ENCODE measurements at places on chromosomes 7 and 10. TPM values are rescaled to one million over a fixed set of nuclear protein-coding genes. Genes with fewer than 3 reads are reported as not detected.

DNA sequence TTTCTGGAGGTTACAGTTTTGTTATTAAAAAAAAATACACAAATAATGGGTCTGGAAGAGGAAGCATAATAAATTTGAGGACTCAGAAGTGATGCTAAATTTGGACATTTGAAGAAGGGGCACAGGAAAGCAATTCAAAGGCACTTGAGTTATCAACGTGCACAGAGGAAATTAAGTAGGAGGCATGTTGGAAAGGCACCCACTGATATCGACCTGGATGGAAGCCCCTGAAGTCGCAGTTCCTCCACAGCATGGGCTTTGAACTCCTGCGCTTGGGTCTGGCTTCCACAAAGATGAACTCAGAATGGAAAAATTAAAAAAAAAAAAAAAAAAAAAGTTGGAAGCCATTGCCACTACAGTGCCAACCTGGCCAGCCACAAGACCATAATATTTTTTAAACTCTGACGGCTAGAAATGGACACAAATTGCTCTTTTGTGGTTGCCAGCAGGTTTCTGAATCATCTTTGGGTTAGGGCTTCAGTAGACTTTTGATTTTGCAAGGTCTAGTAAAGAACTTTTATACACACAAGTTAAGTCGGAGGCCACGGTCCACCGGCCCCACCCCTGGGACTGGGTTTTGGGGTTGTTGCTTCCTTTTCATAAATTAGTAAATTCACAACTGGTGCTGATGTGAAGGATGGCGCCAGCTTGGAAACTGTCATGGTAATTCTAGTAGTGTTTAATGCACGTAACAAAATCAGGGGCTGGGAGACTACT lies 21.6 kb downstream of the JCAD start:
- no peak for DNase-seq

DNA sequence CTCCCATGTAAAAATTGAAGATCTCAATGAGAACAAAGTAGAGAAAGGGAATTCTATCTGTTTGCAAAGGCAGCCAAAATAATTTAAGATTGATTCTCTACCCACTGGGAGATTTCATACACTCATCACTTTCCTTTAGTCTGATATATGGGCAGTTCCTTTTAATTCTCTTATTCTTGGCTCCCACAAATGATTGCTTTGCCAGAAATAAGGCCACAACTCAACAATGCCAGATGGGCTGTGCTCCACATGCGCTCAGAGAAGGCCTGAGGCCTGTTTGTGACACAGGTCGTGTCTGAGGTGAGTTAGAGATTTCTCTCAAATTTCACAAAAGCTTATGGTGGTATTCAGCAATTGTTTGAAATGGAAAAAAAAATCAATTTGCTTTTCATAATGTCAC lies 501.9 kb upstream of the SEMA3D start:
- no peak for DNase-seq

The MNX1 gene
- polyA plus RNA-seq: not detected

GRCh38 chr10:115417585-115418265 lies 324.6 kb downstream of the ATRNL1 start:
- DNase-seq: no peak

- DNase-seq: no peak
Observed at GRCh38 chr7:12954380-12955033, 267.1 kb downstream of the ARL4A start.

GRCh38 chr10:71323407-71323806 lies 4.3 kb downstream of the SLC29A3 start:
- no peak for DNase-seq

- DNase-seq: no peak
Observed at GRCh38 chr10:21637795-21638194, 103.8 kb downstream of the MLLT10 start.

DNA sequence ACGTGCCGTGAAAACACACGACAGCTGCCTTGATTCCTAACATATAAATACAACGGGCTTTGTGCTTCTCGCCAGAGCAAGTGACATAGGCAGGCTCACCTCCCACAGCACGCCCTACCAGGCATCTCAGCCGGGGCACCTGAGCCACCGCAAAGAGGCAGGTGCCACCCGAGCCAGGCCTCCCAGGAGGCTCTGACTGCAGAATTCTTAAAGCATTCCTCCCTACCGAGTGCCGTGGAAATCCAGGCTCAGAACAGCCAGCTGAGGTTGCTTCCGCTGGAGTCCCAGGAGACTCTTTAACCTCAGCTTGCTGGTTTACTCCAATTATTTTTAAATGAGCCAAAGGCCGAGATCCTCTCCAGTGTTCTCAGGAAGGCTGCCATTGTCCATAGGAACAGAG lies 206.5 kb downstream of the USP6NL start:
- no peak for DNase-seq

GRCh38 chr10:62095181-62096122 lies 173.2 kb downstream of the RTKN2 start:
- DNase-seq: no peak

- no peak for DNase-seq
Observed at GRCh38 chr10:7243139-7243538, 167.7 kb downstream of the SFMBT2 start.

DNA sequence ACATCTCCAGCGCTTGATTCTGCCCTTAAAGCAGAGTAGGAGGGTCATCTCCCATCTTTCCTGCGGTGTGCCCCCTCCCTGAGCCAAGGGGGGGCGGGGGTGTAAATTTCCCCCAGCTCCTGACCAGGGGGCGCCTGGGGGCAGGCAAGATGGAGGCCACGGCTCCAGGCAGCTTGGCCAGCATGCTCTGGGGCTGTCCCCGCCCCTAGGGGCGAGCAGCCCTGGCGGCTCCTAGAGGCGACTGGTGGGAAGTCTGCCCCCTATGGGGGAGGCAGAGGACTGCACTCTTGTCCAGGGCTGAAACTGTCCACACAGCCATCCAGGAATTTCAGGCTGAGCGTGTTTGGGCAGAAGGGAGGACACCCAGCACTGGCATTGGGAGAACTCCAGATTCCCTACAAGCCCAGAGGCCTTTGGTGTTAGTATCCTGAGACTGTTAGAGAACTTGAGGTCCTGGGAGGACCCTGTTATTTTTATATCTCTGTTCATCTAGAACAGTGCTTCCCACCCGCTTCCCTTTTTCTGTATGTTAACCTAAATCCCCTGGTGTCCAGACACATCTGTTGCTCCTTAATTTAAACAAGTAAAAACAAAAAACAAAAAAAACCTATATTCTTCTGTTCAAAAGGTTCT lies 4.6 kb downstream of the STRA8 start:
- no peak for DNase-seq

The PLXNA4 gene
- polyA plus RNA-seq: 14.6 TPM

DNA sequence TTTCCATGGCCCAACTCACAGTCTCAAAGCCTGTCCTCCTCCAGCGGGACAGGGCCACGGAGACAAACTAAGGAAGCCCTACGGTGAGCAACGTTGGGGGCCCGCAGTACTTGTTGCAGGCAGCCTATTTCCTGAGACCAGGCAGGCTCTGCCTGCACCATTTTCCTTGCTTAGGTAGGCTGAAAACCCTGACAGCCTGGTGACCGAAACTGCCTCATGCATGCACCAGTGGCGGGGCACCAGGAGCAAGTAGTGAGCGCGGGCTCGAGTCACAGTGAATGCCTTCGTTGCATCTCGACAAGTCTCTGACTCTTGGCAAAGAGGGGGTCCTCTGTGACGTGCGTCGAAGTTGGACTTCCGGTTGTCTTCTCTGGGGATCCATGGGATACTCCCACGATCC lies 23.3 kb upstream of the ZNF273 start:
- DNase-seq: no peak

The NAT16 gene
- 0.08 TPM for polyA plus RNA-seq

GRCh38 chr10:47136866-47137265 lies 163.1 kb upstream of the GDF10 start:
- no peak for DNase-seq

The COL13A1 gene
- 28.3 TPM for polyA plus RNA-seq

DNA sequence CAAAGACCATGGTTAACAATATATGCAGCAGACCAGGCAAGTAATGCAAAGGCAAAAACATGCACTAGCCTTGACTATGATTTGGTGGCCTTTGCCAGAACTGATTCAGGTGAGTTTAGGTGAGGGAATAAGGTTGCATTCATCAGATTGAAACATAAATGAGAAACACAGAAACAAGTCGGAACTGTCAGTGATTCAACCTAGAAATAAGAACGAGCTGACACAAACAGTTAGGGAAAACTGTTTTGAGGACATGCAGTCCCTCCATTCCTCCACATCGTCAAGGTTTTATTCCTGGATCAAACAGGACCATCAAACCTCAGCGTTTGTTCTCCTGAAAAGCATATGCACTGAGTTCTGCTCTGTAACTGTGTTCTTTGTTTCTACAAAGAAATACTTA lies 1.8 kb downstream of the ZNF248 start:
- no peak for DNase-seq

The GIMAP6 gene
- 16.3 TPM for polyA plus RNA-seq

- no peak for DNase-seq
Observed at GRCh38 chr10:21191512-21191911, 294.4 kb upstream of the NEBL start.

GRCh38 chr10:27022048-27022447 lies 78.2 kb downstream of the ANKRD26 start:
- DNase-seq: no peak

The CTAGE8 gene
- 14.3 TPM for polyA plus RNA-seq

GRCh38 chr10:96831867-96832720 lies at the start of gene LCOR:
LCOR (plus strand) TSS chr10:96832298; CDS start chr10:96949058, 116,760 bp downstream.
- peak; percentile 56 for DNase-seq

The IGF2BP3 gene
- 66.8 TPM for polyA plus RNA-seq

The NME8 gene
- 0.20 TPM for polyA plus RNA-seq

- no peak for DNase-seq
Observed at GRCh38 chr7:78301407-78301806, 502.8 kb downstream of the PHTF2 start.

The ATOH7 gene
- polyA plus RNA-seq: 1.8 TPM

DNA sequence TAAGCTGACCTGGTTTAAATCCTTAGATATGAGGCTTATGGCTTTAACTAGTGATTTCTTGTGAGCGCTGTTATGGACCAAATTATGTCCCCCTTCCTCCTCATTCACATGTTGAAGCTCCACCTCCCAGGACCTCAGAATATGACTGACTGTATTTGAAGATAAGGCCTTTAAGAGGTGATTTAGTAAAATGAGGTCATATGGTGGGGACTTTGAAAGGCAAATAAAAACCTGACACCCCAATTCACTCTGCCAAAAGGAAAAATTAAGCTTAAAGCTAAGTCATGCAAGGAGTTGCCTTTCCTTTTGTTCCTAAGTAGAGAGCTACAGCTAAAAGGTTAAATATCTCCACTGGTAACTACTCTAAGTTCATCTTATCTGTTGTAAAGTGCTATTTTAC lies 36.4 kb upstream of the FIGNL1 start:
- DNase-seq: no peak

The SPAM1 gene
- polyA plus RNA-seq: not detected

- no peak for DNase-seq
Observed at GRCh38 chr10:89888321-89889070, 187.1 kb downstream of the KIF20B start.

DNA sequence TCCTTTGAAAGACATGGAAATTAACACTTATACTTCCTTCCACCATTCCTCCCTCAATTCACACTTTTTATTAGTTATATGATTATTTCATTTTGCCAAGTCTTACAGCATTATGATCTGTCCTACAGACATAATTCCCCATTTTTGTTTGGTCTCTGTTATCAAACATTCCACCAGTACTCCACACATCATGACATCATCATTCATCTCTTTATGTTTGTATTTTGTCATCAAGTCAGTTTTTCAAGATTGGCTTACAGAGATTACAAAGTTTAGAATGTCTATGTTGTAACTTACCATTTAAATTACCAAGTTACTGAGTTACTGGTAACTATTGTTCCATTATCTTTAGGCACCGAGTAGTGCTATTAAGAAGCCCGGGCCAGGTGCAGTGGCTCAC lies 150.2 kb downstream of the HTR7 start:
- no peak for DNase-seq

- no peak for DNase-seq
Observed at GRCh38 chr7:43753271-43753810, 5.1 kb upstream of the BLVRA start.

DNA sequence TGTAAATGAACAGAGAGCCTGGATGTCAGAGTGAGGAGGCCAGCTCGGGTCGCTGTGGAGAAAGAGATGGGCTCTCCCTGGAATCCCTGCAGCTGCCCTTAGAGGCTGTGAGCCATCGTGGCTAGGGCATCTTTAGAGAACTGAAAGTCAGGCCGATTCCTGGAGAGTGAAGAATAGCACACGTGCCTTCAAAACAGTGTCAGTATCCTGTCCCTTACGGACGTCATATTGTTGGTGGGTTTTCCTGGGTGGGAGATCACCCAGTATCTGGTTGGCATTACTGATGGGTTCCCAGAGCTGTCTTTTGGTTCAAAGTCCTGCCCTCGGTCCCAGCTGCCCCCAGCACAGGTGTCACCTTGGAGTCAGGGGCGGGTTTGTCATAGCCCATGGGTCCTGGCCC lies 25.3 kb downstream of the IKZF1 start:
- no peak for DNase-seq

The GFRA1 gene
- 29.2 TPM for polyA plus RNA-seq

GRCh38 chr7:117835016-117835664 lies 38.1 kb downstream of the CTTNBP2 start:
- DNase-seq: peak; percentile 35

GRCh38 chr7:101624246-101625001 lies 4.7 kb downstream of the MYL10 start:
- no peak for DNase-seq

DNA sequence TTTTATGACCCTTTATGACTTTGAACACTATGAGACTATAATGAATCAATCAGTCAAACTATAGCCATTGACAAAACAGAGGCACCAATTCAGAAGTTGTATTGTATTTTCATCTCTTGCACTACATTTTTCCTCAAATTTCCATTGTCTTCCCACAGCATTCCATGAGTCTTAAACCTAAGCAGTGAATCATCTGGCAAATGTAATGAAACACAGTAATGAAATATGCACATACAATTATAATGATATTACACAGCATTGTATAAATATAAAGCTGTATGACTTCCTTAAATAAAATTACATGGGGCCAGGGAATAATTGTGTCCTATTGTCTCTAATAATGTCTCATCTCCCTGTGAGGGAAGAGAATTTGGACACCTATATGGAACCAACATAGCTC lies 45.0 kb downstream of the VWDE start:
- no peak for DNase-seq

- no peak for DNase-seq
Observed at GRCh38 chr10:109957092-109957797, 33.9 kb upstream of the XPNPEP1 start.

The MBL2 gene
- polyA plus RNA-seq: not detected

The TMEM273 gene
- 2.1 TPM for polyA plus RNA-seq

GRCh38 chr7:103879411-103879810 lies 110.0 kb downstream of the RELN start:
- DNase-seq: no peak

GRCh38 chr10:103265717-103266329 lies 11.1 kb upstream of the INA start:
- DNase-seq: peak; percentile 89

DNA sequence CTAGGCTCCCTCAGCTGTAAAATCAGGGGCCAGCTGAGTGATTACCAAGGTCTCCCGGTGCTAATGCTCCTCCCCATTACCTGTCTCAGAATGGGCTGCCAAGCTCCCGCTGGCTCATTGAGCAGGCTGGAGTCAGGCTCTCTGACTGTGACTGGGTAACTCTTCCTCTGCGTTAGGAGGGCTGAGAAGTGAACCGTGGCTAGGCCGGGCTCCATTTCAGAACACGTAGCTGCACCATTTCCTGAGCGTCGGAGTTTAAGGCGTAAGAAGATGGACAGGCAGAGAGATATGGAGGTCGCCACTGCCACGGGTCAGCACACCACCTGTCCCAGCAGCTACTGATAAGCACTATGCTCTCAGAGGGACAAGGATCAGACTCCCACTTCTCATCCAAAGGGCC lies 250.3 kb downstream of the TCERG1L start:
- no peak for DNase-seq

Measured in renal cortex interstitium (tissue), 15 donors.